Stimulated activated CD4-positive, alpha-beta T cell treated with anti-CD3 and anti-CD28 coated beads, Interleukin-1b, Interleukin-23, amount 100 ng/mL, for 24 hours (primary cell): ENCODE measurements at places on chromosomes 12 and 14.

DNA sequence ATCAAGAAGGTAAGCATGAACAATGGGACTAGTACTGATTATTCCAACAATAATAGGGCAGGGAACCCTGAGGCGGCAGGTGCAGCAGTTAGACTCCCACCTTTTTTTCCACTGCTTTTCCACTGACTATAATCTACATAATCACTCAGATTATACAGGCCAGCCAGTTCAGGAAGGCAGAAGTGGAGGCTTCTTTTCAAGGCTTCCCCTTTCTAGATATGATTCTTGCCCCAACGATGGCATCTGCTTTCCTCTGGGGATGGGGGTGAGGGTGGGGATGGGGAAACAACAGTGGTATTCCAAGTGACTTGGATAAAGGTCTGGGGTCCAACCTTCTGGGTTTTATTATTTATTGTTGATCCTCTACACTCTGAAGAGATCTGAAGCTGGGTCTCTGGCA lies 331 bp downstream of the NCKAP1L start:
- no peak for DNase-seq

- DNase-seq, result no peak
These were observed 604 bp upstream of the MAGOHB start for GRCh38 chr12:10614056-10614370.

- DNase-seq, result no peak
These were observed 145.4 kb upstream of the SFSWAP start for GRCh38 chr12:131565267-131566015.

- no peak for DNase-seq
These were observed 224.9 kb downstream of the APAF1 start for GRCh38 chr12:98869886-98870503.

DNA sequence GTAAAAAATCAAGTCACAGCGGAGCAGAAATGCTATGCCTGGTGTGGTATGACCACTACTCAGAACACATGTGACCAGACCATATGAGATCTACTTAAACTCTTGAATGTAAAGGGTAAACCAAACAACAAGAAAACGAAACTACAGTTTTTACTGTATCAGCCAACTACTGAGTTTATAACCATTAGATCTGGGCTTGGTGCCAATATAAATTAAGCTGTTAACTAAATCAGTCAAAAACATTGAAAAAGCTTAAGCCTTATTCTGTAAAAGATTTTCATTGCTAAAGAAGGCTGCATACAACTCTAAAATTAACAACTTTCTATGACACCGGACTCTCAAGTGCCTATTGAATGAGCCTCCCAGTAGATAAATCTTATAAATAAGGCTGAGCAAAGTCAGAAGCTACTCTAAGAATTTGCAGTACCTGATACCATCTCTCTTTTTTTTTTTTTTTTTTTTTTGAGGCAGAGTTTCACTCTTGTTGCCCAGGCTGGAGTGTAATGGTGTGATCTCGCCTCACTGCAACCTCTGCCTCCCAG lies 35.4 kb downstream of the SPTLC2 start:
- no peak for DNase-seq

DNA sequence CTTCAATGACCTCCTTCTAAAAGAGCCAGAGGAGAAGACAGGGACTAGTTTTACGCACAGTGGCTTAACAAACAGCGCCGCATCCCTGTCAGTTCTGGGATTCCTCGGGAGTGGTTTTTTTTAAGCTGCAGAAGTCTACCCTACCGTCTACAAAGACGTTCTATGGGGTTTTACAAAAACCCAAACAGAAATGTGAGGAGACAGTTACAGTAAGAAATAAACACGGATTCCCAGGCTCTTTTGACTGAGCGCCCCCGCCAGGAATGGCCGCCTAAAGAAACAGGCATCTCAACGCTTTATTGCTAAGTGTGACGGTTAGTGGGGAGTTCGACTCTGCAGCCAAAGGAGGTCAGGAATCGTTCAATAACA lies 484 bp downstream of the ALKBH1 start:
- no peak for DNase-seq

GRCh38 chr14:51682411-51682810 lies 30.7 kb downstream of the FRMD6 start:
- no peak for DNase-seq

DNA sequence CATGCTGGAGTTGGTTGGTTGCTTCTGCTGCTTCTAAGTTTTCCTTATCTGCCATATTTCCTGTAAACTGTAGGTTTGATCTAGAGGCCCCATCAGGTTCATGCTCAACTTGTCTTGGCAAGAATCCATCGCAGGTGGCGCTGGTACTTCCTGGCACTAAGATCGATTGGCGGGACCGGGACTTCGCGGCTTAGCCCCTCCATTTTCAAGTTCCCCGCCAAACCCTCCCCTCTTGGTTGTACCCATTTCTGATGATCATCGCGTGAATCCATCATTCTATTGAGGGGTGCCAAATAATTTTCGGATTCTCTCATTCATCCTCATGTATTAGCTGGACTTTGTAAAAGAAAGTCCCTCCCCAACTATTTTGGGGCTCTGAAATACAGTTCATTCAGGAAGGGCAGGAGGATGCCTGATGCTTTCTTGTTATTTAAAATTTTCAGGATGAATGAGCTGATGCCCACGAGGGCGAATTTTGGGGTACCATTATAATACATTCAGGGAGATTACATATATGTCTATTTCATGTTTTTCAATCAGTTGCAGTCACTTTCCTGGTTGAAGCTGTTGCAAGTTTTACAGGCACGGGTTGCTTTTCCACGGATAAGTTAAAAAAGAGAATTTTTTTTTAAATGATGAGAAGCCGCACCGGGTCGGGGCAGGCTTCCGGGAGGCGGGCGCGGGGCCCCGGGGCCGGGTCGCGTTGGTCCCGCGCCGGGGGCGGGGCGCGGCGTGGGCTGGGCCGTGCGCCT lies 395 bp upstream of the BRI3BP start:
- peak; percentile 78 for DNase-seq
